ENCODE measurements at places on chromosomes 12 and 14.

DNA sequence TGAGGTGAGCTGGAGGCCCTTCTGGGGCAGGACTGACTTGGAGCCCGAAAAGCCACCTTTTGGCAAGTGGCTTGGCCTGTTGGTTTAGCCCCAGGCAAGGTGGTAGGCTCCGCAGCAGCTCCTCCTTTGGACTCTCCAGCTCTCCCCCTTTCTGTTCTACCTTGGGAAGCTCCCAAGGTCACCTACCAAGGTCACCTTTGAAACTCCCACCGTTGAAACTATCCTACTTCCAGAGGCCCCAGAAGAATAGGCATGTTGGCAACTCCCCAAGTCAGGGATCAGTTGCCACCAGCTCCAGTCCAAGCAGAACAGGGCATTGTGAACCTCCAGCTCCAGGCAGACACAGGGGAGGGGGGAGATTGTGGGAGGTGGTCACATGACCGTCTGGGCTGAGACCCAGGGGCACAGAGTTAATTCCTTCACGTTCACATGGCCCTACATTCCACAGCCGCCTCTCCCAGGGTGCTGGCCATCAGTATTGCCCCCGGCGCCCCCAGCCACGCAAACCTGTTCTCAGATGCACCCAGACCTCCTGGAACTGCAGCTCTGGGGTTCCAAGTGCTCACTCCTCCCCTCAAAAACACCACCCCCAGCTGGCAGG is 14.4 kb downstream of the IRF2BPL start:
- DNase-seq, result no peak

- no peak for DNase-seq
These were observed 18.8 kb upstream of the KRT78 start for GRCh38 chr12:52867642-52868041.

- DNase-seq, result no peak
These were observed 22.8 kb upstream of the LALBA start for GRCh38 chr12:48592591-48593086.

DNA sequence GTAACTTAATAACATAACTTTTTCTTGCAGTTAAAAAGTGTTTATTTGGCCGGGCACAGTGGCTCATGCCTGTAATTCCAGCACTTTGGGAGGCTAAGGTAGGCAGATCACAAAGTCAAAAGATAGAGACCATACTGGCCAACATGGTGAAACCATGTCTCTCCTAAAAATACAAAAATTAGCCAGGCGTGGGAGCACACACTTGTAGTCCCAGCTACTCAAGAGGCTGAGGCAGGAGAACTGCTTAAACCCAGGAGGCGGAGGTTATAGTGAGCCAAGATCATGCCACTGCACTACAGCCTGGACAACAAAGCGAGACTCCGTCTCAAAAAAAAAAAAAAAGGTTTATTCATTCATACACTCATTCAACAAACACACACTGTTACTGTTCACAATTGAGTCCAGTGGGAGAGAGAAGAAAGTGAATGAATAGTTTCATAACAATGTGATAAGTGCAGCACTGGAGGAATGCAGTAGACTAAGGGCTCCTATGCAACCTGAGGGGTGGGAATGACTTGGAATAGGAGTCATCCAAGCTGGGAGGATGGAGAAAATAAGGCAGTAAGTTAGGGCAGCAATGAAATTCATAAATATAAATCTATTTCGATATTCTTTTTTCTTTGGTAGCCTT is 19.8 kb downstream of the DAD1 start:
- no peak for DNase-seq

- no peak for DNase-seq
These were observed 4.7 kb downstream of the RNASE11 start for GRCh38 chr14:20583142-20583541.

DNA sequence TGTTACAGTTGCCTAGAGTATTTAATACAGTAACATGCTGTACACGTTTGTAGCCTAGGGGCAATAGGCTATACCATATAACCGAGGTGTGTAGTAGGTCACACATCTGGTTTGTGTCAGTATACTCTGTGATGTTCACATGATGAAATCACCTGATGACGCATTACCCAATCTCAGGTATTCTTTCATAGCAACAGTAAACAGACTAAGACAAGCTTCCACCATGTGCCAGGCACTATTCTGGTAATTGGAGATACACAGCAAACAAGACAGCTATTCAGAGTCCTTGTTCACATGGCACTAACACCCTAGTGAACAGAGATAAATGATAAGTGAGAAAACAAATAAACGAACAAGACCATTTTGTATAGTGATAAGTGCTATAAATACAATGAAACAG is 3.8 kb upstream of the PDE3A start:
- no peak for DNase-seq

DNA sequence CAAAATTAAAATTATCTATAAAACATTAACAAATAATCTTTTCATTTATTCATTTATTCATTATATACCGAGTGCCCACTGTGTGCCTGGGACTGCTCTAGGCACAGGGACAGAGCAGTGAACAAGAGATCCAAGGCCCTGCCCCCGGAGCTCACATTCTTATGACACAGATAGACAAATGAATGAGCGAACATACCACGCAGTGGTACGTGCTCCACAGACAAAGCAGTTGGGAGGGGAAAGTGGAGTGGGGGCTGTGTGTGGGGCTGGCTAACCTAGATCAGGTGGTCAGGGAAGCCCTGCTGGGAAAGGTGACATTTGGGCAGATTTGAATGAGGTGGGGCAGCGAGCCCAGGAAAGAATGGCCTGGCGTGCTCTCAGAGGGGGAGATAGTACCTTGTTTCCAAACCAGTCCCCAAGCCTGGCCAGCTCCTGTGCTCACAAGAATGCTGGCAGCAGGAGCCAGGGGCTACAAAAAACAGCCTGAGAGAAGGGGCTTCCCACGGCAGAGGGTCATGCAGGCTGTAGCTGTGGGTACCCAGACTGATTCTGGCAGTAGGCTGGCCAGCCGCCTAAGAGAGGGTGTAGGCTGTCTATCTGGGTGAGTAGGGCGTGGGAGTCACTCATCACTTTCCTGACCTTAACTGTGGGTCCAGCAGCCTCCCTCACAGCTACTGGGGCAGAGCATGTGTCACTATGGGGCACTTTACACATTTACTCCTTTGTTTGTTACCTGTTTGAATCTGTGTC is 57.8 kb upstream of the ACTN1 start:
- no peak for DNase-seq

- no peak for DNase-seq
These were observed 1203.5 kb upstream of the TMEM132C start for GRCh38 chr12:127063339-127064072.

All from activated gamma-delta T cell (primary cell).